HS-27A (cell line): ENCODE measurements at places on chromosomes 3 and 15.

DNA sequence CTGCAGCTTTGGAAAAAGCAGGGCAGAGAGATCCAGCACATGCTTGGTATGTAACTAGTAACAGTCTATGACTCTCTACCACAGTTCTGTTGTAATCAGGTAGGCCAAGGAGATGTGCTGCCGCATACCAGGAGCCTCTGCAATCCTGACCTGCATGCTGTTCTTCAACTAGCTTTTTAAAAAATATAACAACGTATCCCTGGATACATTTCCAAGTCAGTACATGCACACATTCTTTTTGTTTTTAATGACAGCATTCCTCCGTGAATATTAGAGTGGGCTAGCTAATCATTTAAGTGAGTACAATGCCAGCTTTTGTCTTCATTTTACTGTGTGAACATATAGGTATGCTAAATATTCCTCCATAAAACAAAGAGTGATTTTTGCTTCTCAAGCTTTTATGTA lies 437.8 kb downstream of the RBMS3 start:
- no peak for DNase-seq

- DNase-seq: peak; percentile 89
Measured at GRCh38 chr3:29694783-29695182, 413.9 kb downstream of the RBMS3 start.

DNA sequence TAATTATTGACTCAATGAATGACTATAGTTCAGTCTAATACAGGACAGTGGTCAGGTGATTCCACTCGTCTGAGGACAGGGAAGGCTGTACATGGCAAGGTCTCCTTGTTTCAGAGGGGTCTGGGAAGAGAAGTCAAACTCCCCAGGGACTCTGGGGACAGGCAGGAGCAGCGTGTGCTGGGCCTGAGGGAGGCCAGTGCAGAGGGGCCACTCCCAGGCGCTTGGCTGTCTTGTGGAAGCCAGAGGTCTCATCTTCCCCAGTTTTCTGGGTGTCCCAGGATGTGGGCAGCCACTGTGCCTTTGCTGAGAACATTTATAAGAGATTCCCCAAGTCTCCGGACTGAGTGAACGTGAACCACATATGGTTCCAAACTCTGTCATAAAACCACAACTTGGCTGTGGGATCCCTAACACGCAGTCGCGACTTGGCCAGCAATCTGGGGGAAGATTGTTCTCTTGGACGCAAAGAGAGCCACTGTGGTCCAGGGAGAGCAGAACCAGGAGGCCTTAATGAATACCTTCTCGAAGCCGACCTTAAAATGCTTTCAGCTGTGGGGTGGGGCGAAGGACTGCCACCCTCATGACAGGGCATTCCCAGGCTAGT lies 30.4 kb downstream of the BHLHE40 start:
- no peak for DNase-seq

- no peak for DNase-seq
Measured at GRCh38 chr3:29555590-29555989, 274.7 kb downstream of the RBMS3 start.

DNA sequence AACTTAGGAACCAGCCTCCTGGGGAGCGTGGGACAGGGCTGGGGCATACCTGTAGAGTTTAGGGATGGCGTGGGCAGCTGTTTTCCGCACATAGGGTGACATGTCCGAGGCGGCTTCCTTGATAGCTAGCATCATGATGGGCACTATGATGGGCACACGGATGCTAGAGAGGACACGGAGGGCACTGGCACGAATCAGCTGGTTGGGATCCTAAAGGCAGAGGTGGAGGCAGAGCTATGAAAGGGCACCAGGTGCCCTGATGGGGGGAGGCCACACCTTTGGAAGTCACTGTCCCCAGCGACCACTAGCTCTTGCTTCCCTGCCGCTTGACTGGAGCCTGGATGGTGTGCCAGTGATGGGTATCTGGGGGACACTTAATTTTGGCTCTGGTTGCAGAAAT lies 28.3 kb downstream of the AP3B2 start:
- no peak for DNase-seq

GRCh38 chr15:43800286-43801141 lies at the start of gene HYPK:
HYPK (plus strand) TSS chr15:43800599; CDS start chr15:43800623, 24 bp downstream.
- DNase-seq: peak; percentile 52

DNA sequence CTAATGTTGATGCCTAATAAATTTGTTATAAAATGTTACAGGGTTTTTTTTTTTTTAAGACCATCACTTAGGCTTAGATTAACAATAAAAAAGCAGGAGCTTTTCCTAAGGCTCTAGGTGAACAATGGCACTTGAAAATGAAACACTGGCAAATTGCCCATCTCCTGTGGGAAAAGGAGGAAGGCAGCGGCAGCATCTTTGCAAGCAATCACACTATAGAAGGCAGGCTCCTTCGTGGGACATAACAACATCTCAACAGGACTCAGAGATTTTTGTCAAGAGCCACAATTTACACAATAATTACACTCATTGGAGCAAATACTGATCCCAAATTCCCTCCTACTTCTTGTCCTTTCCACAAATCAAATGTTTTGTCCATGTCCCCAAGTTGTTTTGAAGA lies 646.7 kb downstream of the ROBO2 start:
- DNase-seq: no peak

DNA sequence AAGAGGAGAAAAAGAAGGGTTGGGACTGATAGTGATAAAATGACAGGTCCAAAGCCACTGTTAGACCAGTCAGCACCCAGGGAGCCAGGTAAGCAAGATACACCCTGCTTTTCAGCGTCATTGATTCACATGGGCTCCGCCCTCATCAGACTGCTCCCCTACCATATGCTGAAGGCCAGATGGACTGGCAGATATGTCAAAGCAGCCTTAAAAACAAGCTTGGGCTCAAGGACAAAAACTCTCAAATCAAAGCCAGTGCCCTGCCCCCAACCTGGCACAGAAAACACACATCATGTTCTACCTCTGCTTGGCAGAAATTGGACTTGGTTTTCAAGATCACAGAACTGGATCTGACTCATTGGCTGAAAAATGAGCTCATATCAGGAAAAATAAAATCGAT lies 33.4 kb downstream of the SH3BP5 start:
- DNase-seq: no peak

- no peak for DNase-seq
Measured at GRCh38 chr3:183884097-183884426, 618 bp downstream of the PARL start.

GRCh38 chr15:60720493-60721256 lies 241.7 kb upstream of the ICE2 start:
- no peak for DNase-seq

DNA sequence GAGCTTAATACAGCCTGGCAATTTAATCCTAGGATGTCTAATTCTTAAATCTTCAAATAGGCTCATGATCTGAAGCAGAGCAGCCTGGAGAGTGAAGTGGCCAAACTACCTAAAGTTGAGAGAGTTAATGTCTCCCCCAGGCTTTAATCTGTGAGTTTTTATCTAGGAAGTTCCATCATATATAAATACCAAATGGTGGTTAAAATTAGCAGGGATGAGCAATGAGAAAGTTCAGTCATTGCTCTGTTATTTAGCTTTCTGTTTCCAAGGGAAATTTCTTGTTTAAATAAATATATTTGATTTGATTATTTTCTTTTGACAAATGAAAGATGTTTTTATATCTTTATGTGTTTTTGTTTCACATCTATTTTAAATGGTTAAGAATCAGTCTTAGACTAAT lies 274.4 kb upstream of the UMPS start:
- no peak for DNase-seq

- DNase-seq: no peak
Measured at GRCh38 chr3:30073622-30074021, 532.8 kb upstream of the TGFBR2 start.

DNA sequence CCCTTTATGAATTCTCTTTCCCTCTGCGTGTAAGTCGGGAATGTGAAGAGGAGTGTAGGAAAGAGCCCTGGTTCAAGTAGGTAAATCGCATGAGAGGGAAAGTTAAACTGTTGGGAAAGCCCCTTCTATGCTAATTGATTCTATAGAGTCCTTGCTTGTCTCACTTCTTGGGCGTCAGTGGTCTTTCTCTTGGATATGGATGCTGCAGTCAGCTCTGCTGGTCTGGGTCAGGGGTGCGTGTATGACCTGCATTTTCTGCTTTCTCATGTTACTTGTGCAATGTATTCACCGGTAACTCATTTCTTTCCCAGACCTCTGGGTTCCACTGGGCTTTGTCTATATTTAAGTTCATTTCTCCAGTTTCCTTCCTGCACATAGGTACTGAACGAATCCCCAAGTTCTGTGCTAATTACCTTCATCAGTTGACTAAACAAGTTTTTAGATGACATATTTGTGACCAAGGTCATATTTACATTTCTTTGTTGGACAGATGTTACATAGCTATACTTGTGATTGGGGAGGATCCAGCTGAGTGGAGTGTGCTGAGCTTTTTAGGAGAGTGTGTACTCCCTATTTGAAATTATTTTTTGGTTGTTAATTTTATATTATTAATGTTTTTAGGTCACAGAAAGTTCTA lies 1.4 kb downstream of the SETD5 start:
- peak; percentile 39 for DNase-seq

- DNase-seq: no peak
Measured at GRCh38 chr15:99322643-99323405, 71.5 kb downstream of the LRRC28 start.

GRCh38 chr3:11140030-11140712 lies 14.1 kb upstream of the HRH1 start:
- DNase-seq: no peak

DNA sequence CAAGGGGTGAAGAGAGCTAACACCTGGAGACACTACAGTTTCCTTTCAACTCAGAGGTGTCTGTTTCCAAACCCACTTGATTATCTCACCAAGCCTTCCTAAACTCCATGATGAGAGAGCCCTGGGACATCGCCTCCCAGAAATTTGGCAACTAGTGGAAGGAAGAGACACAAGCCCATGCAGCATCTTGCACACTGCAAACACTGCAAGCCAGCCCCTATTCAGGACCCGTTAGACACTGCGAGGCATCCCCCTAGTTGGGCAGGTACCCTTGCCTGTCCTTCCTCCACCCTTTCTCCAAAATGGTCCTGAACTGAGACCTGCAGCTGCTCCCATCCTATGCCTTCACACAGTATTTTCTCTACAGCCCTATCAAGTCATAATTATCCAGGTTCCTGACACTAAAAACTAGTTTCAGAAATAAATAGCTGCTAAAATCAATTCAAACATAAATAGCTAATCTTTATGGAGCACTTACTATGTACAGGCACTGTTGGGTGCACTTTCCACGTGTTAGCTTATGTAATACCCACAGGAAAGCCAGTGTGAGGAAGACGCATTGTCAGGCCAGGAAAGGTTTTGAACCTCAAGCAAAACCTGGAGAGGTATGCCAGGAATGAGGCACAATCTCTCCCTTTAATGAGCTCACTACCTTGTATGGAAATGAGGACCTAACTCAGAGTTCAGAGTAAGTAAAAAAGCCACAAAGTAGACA lies 2.8 kb downstream of the MAGI1 start:
- no peak for DNase-seq

- no peak for DNase-seq
Measured at GRCh38 chr3:20055020-20055775, 15.0 kb downstream of the KAT2B start.

- DNase-seq: no peak
Measured at GRCh38 chr15:38636597-38636996, 72.0 kb upstream of the RASGRP1 start.

DNA sequence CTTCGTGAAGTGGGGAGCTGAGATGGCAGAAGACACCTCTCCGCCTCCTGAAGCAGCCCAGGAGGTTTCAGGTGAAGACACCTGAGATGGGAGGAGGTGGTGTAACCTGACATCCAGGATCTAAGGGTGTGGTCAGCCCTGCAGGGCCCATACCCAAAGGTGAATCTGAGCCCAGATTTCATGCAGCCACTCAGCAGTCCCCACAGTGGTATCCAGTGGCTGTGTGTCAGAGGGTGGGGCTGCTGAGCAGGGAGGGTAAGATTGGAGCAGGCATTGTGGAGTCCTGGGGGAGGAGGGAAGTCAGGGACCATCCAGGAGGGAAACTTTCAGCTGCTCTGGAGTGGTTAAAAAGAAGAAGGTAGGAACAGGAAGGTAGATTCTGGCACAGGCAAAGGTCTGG lies 46.0 kb upstream of the SMAD6 start:
- no peak for DNase-seq

GRCh38 chr3:36709826-36710365 lies 54.5 kb downstream of the DCLK3 start:
- DNase-seq: no peak

DNA sequence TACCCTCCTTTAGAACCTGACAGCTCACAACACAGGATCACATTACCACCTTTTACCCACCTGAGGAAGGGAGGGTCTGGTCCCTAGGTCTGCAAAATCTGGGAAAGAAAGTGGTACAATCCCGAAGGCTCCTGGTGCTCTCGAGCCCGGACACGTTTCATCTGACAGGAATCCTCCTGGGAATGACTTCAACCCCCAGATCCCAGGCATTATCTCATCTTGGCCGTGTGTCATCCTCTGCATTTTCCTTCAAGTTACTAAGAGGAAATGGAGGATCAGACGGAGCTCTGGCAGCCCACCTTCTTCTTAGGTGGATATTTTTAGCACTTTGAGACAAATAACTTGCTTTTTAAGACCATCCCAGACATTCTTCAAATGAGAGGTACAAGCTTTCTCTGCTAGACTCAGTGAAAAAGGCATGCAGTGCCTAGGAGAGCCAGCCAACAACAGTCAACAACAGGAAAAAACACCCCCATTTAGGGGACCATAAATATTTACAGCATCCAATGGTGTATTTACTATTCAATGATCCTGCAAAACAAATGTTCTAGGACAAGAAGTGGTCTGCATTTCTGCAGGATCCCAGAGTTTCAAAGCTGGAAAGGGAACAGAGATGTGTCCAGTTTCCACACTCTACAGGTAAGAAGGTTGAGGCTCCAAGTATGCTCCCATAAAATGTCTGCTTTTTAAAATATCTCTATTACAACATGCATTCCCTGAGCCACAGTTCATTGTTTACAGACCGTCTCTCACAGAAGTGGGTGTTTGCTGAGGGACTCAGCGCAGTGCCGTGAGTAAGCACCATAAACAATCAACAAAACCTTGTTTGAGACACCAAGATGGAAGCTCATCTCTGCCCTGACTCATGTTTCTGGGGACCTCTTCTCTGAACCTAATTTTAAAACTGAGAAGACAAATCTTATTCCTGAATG lies 38.3 kb upstream of the ARHGEF3 start:
- DNase-seq: no peak

GRCh38 chr3:173568623-173569022 lies 171.1 kb downstream of the NLGN1 start:
- no peak for DNase-seq

DNA sequence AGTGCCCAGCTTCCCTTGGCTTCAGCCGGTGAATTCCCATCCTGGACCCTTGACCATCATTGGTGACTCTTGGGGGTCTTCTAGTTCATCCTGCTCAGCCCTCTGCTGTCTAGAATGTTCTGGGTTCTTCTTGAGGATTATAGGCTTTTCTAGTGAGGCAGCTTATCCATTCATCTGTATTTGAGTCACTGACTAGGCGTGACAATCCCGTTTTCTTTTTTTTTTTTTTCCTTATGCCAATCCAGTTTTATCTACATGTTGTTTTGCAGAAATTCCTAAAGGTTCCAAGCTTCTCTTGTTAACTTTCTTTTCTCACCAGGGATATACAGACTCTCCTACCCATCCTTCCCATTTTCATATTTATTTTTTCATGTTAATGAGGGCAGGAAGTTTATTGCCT lies 6.6 kb upstream of the TRAK1 start:
- DNase-seq: no peak

GRCh38 chr3:103082501-103082900 lies 647.7 kb downstream of the ZPLD1 start:
- DNase-seq: no peak
